ENCODE measurements at places on chromosomes 7 and 10. TPM values are rescaled to one million over a fixed set of nuclear protein-coding genes. Genes with fewer than 3 reads are reported as not detected.
A peak's percentile ranks its signal among the peaks of the same experiment; 100 is the strongest.

DNA sequence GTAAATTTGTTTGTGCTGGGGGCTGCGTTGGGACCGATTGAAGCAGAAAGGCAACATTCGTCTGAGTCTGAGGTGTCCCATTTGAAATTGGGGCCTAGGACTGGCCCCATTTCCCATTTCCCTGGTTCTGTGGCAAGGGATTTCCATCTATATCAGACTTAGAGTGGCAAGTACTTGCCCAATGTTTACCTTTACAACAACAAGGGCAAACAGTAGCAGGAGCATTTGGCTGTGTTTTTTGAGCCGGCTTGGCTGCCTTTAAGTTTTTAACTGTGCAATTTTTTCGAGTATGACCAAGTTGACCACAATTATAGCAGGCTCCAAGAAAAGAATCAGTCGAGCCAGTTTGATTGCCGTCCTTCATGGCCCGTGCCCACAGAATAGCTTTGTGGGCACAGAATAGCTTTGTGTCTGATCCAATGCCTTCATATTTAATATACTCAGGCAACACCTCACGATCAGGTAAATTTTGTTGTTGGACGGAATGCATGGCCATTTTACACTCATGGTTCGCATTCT, 4.7 kb upstream of the CYP17A1 start:
- DNase-seq = no peak

The TASOR2 gene
- total RNA-seq = 41.4 TPM

- DNase-seq = peak; percentile 46
Measured at GRCh38 chr10:72260976-72261783, 12.5 kb upstream of the DDIT4 start.

DNA sequence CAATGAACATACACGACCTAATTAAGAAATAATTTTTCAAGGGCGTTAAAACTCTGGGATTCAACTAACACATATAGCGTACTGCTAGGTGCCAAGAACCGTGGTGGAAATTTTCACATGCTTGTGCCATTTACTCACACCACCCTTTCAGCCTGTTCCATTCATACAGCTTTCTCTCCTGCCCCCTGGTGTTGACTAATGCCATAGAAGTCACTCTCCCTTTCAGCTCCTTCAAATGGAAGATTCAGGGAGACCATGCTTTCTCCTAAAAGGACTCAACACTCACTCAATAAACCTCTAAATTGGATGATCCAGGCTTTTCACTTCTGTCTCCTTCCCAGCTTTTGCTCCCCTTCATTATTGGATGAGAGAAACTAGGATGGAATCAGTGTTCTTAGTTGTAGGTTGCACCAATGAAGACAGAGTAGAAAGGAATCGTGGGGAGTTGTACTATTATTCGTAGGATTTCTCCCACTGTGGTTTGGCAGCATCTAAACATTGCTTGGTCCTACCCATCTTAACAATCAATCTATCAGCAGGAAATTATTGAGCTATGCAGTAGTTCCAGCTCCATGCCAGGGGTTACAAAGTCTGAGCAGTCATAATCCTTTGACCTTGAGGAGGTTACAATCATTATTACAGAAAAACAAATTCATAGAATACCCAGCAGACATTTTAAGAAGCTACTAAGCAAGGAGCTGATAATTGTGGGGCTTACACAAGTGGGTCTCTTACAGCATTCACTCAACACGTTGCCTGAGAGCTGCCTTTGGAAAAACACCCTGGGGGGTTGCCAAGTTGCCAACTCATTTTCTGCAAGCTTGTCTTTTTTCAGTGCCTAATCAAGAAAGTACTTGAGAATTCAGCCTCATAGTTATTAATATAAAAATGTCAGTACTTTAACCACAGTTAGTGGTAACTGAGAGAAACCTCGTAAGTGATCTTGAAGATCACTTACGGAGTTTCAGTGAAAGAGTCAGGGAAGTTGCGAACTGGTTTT, 2.8 kb upstream of the PPP1R3C start:
- peak; percentile 81 for DNase-seq

The ARID5B gene
- 18.8 TPM for total RNA-seq

GRCh38 chr10:112243713-112244112, 39.5 kb upstream of the TECTB start:
- DNase-seq = no peak

The SLC26A3 gene
- total RNA-seq = 973 TPM

- DNase-seq = peak; percentile 25
Measured at GRCh38 chr10:115355162-115355760, 262.1 kb downstream of the ATRNL1 start.

The TEX47 gene
- total RNA-seq = not detected

The CDK6 gene
- 55.4 TPM for total RNA-seq

GRCh38 chr7:77242554-77242953, 42.9 kb upstream of the FGL2 start:
- DNase-seq = no peak

The SPDYE2 gene
- not detected for total RNA-seq

The TIAL1 gene
- 126 TPM for total RNA-seq

DNA sequence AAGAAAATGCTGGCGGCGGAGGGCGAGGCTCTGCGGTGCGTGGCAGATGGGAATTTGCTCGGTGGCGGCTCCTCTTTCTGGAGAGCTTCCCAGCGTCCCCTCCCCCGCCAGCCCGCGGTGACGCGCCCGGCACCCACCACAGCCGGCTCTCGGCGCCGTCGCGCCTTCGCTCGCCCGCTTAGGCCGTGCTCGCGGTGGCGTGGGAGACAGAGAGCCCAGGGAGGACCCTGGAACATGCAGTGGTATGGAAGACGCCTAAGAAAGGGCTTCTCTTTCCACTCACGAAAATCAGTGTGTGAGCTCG, 576 bp upstream of the CSGALNACT2 start:
- DNase-seq = peak; percentile 45

DNA sequence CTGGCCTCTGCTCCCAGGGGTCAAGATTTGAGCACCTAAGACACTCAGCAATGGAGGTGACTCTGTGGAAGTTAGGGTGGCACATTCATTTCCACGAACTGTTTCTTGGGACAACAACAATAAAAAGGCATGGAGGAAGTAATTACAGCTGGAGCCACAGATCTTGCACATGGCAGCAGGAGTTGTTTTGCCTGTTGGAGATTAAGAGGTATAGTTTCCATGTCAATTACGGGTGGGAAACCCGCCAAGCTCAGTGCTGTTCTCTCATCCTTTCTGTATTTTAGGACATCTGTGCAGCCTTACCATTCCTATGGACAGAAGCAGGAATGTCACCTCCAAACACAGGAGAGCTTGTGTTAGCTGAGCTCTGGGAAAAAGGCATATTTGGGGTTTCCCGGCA, 201.2 kb downstream of the SNX10 start:
- DNase-seq = peak; percentile 36

- DNase-seq = no peak
Measured at GRCh38 chr7:120468611-120469010, 195.6 kb downstream of the KCND2 start.

DNA sequence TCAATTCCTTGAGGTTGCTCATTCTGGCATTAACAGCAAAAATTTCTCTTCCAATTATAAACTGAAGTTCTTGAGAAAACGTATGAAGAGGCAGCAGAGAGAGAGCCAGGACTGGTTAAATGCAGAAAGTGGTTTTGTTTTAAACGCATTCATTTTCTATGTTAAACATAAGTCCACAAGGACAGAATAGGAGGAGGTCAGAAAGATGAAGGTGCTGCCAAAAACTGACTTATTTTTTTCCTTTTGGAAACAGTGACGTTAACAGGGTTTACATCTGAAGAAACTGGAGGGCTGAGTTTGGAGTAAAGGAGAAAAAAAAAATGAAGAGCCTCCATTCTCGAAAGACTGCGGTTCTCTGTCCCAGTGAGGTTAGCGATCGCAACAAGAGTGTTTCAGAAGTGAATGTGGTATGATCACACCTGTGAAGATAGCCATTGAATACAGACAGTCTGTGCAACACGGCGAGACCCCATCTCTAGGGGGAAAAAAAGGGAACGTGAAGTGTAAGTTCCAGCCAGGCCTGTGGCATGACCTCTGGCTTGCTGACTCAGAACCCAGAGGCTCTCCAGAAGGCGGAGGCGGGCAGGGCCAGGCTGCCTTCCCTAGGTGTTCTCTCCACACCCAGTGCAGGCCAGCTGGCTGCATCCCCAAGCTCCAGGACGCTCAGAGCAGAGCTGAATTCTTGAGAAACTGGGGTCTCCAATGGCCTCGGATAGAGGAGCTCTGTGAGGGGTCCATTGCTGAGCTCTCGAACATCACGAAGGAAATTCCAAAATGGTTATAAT, 84.0 kb downstream of the CHST15 start:
- no peak for DNase-seq

DNA sequence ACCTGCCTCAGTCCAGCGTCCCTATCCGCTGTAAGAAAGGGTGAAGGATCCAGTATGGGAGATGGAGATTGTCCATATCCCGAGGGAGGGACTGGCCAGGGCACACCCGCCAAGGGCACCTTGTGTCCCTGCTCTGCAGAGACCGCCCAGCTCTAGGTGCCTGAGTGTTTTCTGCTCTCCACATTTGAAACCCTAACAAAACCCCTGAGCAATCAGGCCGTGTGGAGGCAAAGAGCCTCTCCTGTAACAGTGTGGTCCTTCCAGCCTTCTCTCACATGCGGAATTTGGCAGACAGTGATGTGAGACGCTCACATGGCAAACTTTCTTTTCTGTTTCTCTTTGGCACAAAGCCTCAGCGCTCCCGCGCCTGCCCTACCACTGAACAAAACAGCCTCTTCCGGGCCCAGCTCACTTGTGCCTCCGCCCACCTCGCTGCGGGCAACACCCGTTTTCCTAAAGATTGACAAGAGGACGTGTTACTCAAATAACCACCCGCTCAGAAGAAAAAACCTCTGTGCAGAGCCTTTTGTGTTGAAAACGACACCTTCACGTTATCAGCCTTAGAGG, 514.8 kb downstream of the DNAJB6 start:
- peak; percentile 64 for DNase-seq

DNA sequence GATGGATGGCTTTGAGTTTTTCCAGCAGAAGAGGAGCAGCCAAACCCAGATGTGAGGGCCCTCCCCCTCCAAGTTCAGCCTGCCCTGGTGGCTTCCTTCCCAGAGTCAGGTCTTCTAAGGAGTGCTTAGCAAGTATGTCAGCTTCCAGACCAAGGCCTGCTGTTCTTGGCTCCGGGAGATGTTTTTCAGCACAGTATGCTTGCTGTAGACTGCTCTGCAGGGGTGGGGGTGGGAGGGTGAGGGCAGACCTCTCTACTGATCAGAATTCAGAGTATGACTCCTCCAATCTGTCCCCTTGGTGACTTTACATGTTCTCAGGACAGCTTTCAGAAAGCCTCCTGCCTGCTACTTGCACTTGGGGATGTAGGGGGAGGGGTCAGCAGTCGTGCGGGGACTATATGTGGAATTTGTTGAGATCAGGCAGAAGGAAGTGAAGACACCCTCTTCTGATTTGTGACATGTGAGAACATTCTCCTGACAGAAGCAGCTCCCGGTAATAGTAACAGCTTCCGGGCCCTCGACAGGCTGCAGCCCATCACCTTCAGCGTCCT, 516.4 kb upstream of the ZMIZ1 start:
- no peak for DNase-seq

DNA sequence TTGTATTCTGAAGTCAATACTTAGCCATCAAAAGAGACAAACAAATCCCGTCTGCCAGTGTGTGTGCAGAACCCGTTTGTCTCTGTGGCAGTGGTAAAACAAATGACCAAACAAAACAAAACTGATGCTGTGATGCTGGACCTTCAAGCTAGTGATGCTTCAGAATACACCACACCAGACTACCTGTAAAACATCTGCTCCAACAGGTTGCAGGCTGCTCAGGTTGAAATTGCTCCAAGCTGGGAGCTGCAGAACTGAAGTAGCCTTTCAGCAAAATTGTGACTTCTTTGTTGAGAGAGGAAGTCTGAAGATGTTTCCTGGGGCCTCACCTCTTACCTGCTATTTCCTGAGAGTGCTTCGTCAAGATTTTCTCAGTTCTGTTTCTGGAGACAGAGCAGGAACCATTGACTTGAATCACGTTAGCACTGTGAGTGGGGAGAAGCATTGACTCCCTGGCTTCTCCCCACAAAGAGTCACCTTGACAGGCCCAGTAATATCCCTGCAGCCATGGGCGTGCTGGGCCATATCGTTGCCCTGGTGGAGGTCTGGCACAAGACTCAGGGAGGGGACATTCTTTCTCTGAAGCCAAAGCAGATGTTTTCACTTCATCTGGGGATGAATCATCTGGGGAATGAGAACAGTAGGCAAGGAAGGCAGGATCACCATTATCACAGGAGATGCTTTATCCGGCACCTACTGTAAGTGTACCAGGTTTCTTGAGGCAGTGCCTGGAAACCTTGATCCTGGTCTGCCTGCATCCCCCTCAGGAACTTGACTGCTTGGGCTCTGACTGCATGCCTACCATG, 80.2 kb downstream of the RBM20 start:
- DNase-seq = no peak

The LRMDA gene
- 2.5 TPM for total RNA-seq

DNA sequence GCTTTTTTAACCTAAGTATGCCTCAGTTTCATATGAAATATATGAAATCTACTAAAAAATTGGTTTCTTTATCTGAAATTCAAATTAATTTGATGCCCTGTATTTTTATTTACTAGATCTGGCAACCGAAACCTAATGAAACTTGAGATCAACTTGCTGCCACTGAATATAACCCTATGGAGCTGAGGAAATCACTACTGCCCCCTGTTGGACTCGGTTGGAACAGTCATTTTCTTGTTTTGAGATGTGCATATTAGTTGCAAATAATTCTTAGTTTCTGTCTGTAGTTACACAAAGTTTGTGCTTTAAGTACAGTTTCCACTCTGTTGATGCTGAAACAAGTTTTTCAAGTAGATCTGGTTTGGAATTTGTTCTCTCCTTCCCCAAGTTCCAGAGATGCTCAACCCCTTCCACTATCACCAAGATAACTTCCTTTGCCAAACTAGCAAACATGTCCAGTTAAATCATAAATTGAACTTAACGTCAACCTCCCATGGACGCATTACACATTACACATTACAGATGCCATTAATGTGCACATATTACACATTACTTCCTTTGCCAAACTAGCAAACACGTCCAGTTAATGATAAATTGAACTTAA, 22.2 kb upstream of the EXOC4 start:
- DNase-seq = peak; percentile 45

- no peak for DNase-seq
Measured at GRCh38 chr10:128054163-128054970, 71.9 kb downstream of the MKI67 start.

- DNase-seq = no peak
Measured at GRCh38 chr10:132904814-132905649, 37.3 kb downstream of the CFAP46 start.

The ATP5MK gene
- 577 TPM for total RNA-seq

GRCh38 chr10:16182144-16182543, 254.7 kb upstream of the PTER start:
- DNase-seq = no peak

The SFXN3 gene
- 18.1 TPM for total RNA-seq

DNA sequence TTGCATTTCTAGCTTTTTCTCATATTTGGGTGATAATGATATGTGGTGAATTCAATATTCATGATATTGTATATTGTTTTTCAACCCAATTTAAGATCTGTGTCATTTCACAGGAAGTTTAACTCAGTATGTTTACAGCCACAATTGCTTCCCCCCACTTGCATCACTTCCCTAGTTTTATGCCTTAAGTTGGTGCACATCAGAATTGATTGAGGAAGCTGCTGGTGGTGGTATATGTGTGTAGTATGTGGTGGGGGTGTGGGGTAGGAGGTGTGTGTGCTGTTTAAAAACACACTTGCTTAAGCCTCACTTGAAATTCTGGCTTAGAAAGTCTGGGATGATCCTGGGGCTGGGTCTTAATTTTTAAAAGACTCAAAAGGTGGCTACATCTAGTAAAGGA, 245.1 kb upstream of the AOAH start:
- no peak for DNase-seq

GRCh38 chr7:45033261-45033930, 33.4 kb downstream of the CCM2 start:
- no peak for DNase-seq

GRCh38 chr7:34240417-34240816, 335.1 kb downstream of the BMPER start:
- DNase-seq = no peak

Measured in colonic mucosa (tissue), 4 donors.